ENCODE measurements at places on chromosomes 7 and 10. TPM values are rescaled to one million over a fixed set of nuclear protein-coding genes. Genes with fewer than 3 reads are reported as not detected.

DNA sequence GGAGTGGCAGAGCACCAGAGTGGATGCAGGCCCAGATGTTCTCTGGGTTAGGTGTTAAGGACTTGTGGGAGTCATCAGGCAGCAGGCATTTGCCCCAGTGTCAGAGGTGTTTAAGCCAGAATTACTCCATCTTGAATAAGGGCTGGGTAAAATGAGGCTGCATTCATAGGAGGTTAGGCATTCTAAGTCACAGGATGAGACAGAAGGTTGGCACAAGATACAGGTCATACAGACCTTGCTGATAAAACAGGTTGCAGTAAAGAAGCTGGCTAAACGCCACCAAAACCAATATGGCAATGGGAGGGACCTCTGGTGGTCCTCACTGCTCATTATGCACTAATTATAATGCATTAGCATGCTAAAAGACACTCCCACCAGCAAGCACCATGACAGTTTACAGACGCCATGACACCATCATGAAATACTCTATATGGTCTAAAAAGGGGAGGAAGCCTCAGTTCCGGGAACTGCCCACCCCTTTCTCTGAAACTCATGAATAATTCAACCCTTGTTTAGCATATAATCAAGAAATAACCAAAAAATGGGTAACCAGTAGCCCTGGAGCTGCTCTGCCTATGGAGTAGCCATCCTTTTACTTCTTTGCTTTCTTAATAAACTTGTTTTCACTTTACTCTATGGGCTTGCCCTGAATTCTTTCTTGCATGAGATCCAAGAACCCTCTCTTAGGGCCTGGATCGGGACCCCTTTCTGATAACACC, 882 bp upstream of the LRRC61 start:
- no peak for DNase-seq

DNA sequence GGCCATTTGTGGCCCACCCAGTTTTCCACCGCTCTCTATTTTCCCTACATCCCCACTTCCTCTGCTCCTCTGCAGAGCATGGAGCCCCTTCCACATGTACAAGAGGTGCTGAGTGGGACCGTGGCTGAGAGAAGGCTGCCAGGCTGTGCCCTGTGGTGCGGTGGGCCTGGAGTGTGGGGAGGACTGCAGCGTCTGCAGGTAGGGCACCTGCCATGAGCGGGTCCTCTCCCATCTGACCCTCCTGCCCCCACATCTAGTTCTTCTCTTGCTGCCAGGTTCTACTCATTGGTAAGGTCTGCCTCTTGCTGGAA, 145.6 kb upstream of the FAM20C start:
- DNase-seq, result peak; percentile 55

DNA sequence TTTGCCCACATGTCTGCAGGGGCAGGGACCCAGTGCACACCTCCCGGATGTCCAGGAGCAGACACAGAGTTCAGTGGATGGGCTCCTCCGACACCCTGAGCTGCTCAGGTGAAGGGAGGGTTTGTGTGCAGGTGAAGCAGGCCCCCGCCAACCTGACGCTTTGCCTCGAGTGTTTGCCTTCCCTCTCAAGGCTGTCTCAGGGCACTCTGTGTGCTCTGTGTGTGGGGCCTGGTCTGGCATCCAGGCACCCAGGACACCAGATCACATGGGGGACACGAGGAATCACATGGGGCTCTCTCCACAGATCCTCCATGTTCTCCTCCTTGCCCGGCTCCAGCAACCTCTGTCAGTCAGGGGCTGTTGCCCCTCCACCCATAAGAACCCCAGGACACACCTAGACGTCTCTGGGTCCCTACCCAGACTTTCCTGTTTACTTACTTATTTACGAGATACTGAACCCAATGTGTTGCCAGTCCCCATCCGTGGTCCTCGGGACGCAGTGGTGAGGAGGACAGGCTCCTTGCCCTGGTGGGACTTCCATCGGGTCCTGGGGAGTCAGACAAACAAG, 99.5 kb downstream of the HTR5A start:
- DNase-seq, result no peak

DNA sequence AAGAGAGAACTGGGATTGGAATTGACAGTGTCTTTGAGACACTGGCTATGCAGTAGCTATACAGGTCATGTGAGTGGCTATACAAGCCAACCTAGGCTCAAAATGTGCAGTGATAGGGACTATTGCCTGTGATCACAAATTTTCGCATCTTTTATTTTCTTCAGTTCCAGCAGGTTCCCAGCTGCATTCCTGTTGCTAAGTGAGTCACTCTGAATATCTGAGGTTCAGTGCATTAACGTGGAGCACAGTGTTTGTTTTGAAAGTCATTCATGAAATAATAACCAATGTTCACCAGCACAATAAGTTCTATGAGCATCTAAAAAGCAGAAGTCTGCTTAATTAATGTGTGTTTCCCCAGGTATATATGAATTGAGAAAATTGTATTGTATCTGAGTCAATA, 1236.0 kb upstream of the CELF2 start:
- no peak for DNase-seq

GRCh38 chr10:71717056-71717455, 2.5 kb downstream of the C10orf105 start:
- no peak for DNase-seq

The ZNF488 gene
- total RNA-seq, result not detected

The RNF133 gene
- total RNA-seq, result 0.76 TPM

Measured in posterior vena cava (tissue), 2 donors.